ENCODE measurements at places on chromosomes 1 and 21.

DNA sequence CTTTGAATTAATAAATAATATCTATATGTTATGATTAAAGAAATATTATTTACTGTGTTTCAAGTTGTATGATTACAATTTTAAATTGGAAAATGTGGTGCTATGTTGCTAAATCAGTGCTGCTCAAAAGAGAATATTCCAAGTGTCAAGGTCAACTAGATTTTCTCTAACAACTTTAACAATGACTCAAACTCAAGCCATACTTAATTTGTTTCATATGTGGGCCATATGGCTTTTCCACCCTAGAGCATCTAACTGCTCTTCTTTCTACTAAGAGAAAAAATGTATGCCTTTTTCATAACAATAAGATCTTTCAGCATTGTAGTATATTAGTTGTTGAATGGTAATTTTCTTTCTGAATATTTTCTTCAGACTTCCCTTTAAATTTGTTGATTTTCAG, 8.3 kb upstream of the SYT14 start:
- no peak overlapping the region for H3K4me3 ChIP-seq
- H3K36me3 ChIP-seq, result no peaks in the 10 kb centered on the region
- no peak for DNase-seq
- H3K4me1 ChIP-seq, result no peaks in the 10 kb centered on the region

- no peaks in the 10 kb centered on the region for H3K4me1 ChIP-seq
- H3K27me3 ChIP-seq, result no peaks in the 10 kb centered on the region
- H3K36me3 ChIP-seq, result peaks cover 2% of the 10 kb centered on the region
- no peak overlapping the region for H3K4me3 ChIP-seq
These were observed 54.6 kb upstream of the PRDX6 start for GRCh38 chr1:173422456-173422976.

DNA sequence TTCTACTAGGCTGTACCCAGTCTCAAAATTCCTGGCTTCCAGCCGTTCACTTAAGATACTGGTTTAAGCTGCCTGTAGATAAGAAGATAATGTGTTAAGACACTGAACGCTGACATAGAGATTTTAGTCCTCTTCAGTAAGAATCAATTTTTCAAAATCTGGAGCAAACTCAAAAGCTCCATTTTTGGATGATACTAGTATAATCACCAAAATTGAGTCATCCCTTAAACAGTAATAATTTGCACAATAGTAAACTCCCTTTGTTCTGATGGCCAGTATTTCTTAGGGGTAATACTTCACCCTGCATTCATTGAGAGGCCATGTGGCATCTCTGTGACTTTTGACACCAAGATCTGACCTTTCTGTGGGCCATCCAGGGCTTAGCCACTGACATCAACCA, 299.8 kb upstream of the USP25 start:
- no peak overlapping the region for H3K27ac ChIP-seq
- H3K27me3 ChIP-seq, result no peaks in the 10 kb centered on the region
- no peak for DNase-seq
- H3K4me1 ChIP-seq, result no peaks in the 10 kb centered on the region
- no peak overlapping the region for H3K4me3 ChIP-seq

GRCh38 chr1:202968895-202969295, 1.8 kb upstream of the CYB5R1 start:
- peaks cover 30% of the 10 kb centered on the region for H3K4me1 ChIP-seq
- no peak for DNase-seq
- no peak overlapping the region for H3K4me3 ChIP-seq
- no peaks in the 10 kb centered on the region for H3K36me3 ChIP-seq

- H3K27me3 ChIP-seq, result no peaks in the 10 kb centered on the region
- no peak for DNase-seq
- no peaks in the 10 kb centered on the region for H3K4me1 ChIP-seq
- H3K4me3 ChIP-seq, result no peak overlapping the region
These were observed 15.7 kb downstream of the RPTN start for GRCh38 chr1:152143150-152143887.

DNA sequence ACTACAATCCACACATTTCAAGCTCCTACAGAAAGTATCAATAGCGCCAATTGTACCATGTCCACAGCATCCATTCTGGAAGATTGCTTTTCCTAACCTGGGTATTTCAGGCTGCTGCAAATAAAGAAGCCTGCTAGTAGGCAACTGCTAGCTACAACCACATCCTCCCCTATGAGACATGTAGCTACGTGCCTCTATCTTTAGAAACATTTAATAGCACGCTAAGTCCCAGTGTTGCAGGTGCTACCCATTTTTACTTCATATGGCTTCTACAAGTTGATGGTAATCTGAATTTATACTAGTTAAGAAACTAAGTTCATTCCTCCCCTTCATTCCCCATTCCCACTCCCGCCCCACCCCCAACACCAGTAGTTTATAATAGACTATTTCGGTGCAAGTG, 7.4 kb upstream of the AMPD1 start:
- H3K4me3 ChIP-seq, result no peak overlapping the region
- H3K27ac ChIP-seq, result no peak overlapping the region
- H3K27me3 ChIP-seq, result no peaks in the 10 kb centered on the region
- peaks cover 19% of the 10 kb centered on the region for H3K36me3 ChIP-seq
- no peak for DNase-seq
- H3K4me1 ChIP-seq, result no peaks in the 10 kb centered on the region
